ENCODE measurements at places on chromosomes 5 and 9. TPM values are rescaled to one million over a fixed set of nuclear protein-coding genes. Genes with fewer than 3 reads are reported as not detected.

DNA sequence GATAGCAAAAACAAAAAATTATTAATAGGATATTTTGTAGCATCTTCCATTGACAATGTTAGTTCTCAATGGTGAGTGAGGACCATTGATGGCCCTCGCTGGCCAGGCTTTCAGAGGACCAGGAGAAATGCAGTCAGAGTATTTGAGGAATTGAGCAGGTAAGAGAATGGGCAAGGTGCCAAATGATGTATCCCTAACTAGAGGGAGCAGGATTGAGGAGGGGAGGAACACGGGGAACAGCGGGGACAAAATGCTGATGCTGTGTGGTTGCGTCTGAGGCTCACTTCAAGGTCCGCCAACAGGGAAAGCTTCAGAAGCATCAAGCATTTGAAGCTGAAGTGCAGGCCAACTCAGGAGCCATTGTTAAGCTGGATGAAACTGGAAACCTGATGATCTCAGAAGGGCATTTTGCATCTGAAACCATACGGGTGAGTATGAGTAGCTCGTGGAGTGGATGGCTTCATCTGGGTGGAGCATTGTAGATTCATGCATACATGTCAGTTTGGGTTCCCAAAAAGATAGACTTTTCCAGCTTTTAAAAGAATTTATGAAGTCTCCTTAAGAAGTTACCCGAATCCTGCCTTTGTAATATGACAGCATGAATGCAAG lies 16.2 kb downstream of the SPTAN1 start:
- H3K4me1 ChIP-seq: peaks cover 24% of the 10 kb centered on the region
- no peaks in the 10 kb centered on the region for H3K27me3 ChIP-seq
- DNase-seq: no peak
- H3K36me3 ChIP-seq: peaks cover 17% of the 10 kb centered on the region

GRCh38 chr9:35757226-35757891 lies 3.3 kb upstream of the MSMP start:
- H3K36me3 ChIP-seq: peaks cover 4% of the 10 kb centered on the region
- no peaks in the 10 kb centered on the region for H3K27me3 ChIP-seq
- peaks cover 22% of the 10 kb centered on the region for H3K4me1 ChIP-seq

- H3K4me3 ChIP-seq: no peak overlapping the region
- no peak overlapping the region for H3K27ac ChIP-seq
- peaks cover 8% of the 10 kb centered on the region for H3K36me3 ChIP-seq
Measured at GRCh38 chr5:54887663-54888062, 97.7 kb downstream of the ESM1 start.

DNA sequence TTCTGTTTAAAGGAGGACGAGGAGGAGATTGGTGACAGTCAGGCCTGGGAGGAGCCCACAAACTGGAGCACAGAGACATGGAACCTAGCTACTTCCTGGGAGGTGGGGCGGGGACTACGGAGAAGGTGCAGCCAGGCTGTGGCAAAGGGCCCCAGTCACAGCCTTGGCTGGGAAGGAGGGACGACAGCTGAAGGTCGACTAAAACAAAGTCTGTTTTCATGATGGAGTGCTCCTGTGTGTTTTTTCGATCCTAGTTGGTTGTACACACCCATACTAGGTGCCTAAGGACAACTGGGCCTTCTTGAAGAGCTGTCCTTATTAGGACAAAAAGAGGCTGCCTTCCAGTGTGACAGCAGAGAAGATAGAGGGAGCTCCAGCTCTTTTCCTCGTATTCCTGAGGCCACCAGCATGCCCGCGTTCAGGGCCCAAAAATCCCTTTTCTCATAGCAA lies 2.9 kb downstream of the CCDC107 start:
- H3K36me3 ChIP-seq: peaks cover 6% of the 10 kb centered on the region
- no peak for DNase-seq

DNA sequence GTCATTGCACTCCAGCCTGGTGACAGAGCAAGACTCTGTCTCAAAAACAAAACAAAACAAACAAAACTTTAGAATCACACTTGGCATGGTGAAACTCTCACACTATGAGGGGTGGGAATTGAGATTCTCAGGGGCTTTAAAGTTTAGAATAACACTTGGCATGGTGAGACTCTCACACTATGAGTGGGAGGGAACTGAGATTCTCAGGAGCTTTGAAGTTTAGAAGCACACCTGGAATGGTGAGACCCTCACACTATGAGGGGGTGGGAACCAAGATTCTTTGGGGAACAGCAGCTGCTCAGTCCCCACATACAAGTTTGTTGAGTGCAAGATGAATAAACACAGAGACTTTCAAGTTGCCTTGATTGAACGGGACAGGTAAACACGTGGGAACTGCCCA lies 149.4 kb downstream of the HSD17B3 start:
- no peaks in the 10 kb centered on the region for H3K36me3 ChIP-seq
- no peak overlapping the region for H3K4me3 ChIP-seq
- no peak overlapping the region for H3K27ac ChIP-seq
- no peak for DNase-seq
- H3K27me3 ChIP-seq: peaks cover 13% of the 10 kb centered on the region
- peaks cover 18% of the 10 kb centered on the region for H3K4me1 ChIP-seq

DNA sequence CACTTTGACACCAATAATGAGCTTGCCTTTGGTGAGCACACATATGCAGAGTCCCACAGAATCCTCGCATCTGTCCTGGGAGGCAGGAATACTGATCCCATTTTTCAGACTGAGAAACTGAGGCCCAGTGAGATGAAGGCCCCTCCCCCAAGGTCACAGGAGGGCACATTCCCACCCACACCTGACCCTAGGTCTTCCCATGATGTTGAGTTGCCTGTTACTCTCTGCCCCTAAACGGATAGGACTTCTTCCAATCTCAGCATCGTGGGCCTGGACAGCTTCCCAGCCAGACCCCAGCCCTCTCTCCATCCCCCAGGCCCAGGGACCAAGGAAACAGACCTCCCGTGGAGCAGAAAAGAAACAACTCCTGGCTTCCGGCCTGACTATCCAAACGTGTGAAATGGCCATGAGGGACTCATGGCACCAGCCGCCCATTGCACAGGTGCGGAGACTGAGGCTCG lies 877 bp downstream of the SH3GLB2 start:
- H3K4me1 ChIP-seq: peaks cover 13% of the 10 kb centered on the region
- H3K4me3 ChIP-seq: peak overlapping the region; percentile 89
- no peaks in the 10 kb centered on the region for H3K36me3 ChIP-seq
- no peaks in the 10 kb centered on the region for H3K27me3 ChIP-seq
- H3K27ac ChIP-seq: peak overlapping the region; percentile 59

GRCh38 chr5:113581388-113581787 lies 67.9 kb downstream of the YTHDC2 start:
- H3K36me3 ChIP-seq: peaks cover 9% of the 10 kb centered on the region
- no peaks in the 10 kb centered on the region for H3K4me1 ChIP-seq
- H3K4me3 ChIP-seq: no peak overlapping the region
- no peaks in the 10 kb centered on the region for H3K27me3 ChIP-seq

DNA sequence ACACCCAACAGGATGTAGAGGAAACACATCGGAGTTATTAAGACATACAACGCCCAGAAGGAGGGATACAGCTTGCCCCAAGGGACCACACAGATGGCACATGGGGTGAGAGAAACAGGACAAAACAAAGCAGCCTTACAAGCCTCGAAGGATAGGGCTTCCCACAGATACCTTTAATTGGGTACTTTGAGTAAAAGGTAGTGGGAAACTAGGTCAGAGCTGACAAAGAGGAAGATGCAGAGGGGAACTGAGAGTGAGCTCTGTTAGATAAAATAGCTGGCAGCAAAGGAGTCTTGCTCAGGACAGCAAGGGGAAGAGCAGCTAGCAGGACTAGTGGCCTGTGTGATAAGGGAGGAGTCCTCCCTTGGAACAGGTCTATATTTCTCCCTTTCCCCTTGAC lies 48.2 kb downstream of the OTP start:
- H3K4me3 ChIP-seq: no peak overlapping the region
- no peaks in the 10 kb centered on the region for H3K4me1 ChIP-seq
- H3K27me3 ChIP-seq: peaks cover 52% of the 10 kb centered on the region
- no peak for DNase-seq
- H3K27ac ChIP-seq: no peak overlapping the region

GRCh38 chr9:126160067-126160853 lies 166.4 kb upstream of the MVB12B start:
- no peak overlapping the region for H3K4me3 ChIP-seq
- no peaks in the 10 kb centered on the region for H3K4me1 ChIP-seq
- H3K27ac ChIP-seq: no peak overlapping the region
- DNase-seq: no peak

DNA sequence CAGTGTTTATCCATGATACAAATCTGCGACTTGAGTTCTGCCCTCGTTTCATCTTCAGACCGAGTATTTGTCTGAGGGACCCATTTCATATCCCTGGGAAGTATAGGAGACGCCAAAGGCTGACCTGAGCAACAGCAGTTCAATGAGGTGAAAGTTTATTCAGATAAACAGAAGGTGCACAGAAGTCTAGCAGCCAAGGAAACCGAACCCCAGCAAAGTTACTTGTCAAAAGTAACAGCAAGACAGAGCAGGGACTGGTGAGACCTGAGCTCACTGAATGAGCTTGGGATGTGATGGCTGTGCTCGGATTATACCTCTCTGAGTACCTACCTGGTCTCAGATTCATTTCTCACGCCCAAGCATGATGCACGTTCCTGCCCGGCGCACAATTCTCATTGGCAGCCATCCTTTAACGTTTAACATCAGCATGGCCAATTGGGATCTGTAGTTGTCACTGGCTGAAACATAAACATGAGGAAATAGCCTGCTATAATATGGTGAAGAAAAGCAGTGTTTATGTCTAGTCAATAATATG lies 599 bp downstream of the LYRM7 start:
- peak overlapping the region; percentile 90 for H3K27ac ChIP-seq
- peaks cover 18% of the 10 kb centered on the region for H3K4me1 ChIP-seq
- DNase-seq: no peak
- H3K27me3 ChIP-seq: no peaks in the 10 kb centered on the region
- H3K36me3 ChIP-seq: no peaks in the 10 kb centered on the region

- H3K27me3 ChIP-seq: peaks cover 7% of the 10 kb centered on the region
- H3K4me3 ChIP-seq: no peak overlapping the region
- no peak for DNase-seq
- H3K27ac ChIP-seq: no peak overlapping the region
- no peaks in the 10 kb centered on the region for H3K4me1 ChIP-seq
- H3K36me3 ChIP-seq: no peaks in the 10 kb centered on the region
Measured at GRCh38 chr5:11494340-11494739, 409.9 kb downstream of the CTNND2 start.

GRCh38 chr9:95920017-95920416 lies 44.5 kb downstream of the ERCC6L2 start:
- H3K27ac ChIP-seq: no peak overlapping the region
- no peak overlapping the region for H3K4me3 ChIP-seq
- no peak for DNase-seq
- H3K4me1 ChIP-seq: no peaks in the 10 kb centered on the region
- peaks cover 6% of the 10 kb centered on the region for H3K36me3 ChIP-seq

GRCh38 chr9:73151653-73152542 lies at the start of gene ANXA1:
Gene ANXA1, plus strand, starts transcription at chr9:73151865. Its CDS starts 6,671 bp downstream, at chr9:73158536.
- H3K4me3 ChIP-seq: peak within 1 kb of the TSS; percentile 96
- no peaks in the 10 kb centered on the region for H3K27me3 ChIP-seq
- peaks cover 4% of the 10 kb centered on the region for H3K36me3 ChIP-seq
- peak within 1 kb of the TSS; percentile 100 for H3K27ac ChIP-seq
- DNase-seq: no peak
- peaks cover 51% of the 10 kb centered on the region for H3K4me1 ChIP-seq

DNA sequence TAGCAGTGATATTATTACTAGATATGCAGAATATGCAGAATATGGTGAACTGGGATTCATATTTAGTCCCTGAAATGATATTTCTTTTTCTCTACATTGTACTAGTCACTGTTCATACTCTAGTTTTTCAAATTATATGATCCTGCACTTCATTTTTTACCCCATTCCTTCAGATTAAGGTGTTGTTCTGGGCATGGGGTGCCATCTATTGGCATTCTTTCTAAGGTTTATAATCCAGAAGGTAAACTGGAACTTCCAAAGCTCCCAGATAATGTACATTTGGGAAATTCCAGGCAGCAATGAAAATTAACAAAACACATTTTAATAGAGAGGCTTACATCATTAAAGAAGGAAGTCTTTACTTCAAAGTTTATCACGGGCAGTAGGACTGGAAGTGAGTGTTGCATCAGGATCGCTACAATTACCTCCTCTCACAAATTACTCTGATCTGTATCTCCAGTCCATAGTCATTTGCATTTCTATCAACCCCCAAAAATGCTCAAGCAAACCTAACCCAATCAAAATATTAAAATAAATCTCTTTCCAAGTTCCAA lies 12.5 kb downstream of the RFX3 start:
- DNase-seq: no peak
- no peaks in the 10 kb centered on the region for H3K36me3 ChIP-seq

DNA sequence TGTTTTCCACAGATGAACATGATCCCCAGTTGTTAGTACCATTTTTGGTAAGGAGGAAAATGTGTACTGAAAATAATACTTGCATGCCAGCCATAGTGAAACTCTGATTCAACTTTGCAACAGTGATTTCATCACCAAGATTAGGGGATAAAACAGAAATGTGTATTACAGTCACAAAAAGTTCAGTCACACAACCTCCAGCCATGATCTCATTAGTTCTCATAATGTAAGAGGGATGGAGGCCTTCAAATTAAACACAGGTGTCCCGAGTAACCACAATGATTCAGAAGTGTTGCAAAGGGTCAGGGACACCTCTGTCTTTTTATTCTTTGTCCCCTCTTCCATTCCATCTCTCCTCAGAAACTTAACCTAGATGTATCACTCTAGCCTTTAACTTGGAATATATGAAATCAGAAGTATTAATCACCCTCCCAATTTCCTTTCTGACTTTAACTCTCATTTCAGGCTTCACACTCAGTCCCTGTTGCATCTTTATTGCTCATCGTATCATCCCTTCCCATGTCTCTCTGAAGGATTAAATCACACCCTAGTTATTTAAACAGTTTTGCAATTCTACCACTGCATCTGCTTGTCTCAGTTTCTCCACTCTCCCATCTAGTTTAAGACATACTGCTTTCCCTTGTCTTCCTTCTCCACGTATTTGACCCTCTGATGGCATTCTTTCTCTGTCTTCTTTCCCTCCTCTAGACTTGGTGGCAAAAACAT lies 291.2 kb downstream of the ADAMTS6 start:
- H3K36me3 ChIP-seq: no peaks in the 10 kb centered on the region
- peaks cover 6% of the 10 kb centered on the region for H3K4me1 ChIP-seq
- DNase-seq: no peak
- H3K27ac ChIP-seq: peak overlapping the region; percentile 60
- no peaks in the 10 kb centered on the region for H3K27me3 ChIP-seq

DNA sequence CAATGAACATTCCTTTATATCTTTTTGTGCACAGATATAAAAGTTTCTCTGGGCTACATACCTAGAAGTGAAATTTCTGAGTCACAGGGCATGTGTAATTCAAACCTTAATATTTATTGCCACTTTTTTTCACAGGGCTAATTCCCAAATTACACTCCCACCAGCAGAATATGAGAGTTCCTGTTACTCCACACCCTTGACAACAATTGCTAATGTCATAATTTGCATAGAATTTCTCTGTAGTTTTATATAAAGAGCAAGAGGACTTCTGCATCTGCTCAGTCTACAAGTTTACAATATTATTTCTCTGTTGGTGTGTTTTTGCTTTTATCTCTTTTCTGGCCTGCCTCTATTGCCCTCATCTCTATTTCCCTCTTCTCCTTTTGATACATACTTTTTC lies 518.5 kb downstream of the ZNF608 start:
- H3K4me3 ChIP-seq: no peak overlapping the region
- peaks cover 2% of the 10 kb centered on the region for H3K27me3 ChIP-seq
- no peaks in the 10 kb centered on the region for H3K36me3 ChIP-seq
- no peaks in the 10 kb centered on the region for H3K4me1 ChIP-seq
- DNase-seq: no peak

The KYAT1 gene
- total RNA-seq: 6.7 TPM

The ITGA1 gene
- 136 TPM for total RNA-seq
